ENCODE measurements at places on chromosomes 1 and 21.

DNA sequence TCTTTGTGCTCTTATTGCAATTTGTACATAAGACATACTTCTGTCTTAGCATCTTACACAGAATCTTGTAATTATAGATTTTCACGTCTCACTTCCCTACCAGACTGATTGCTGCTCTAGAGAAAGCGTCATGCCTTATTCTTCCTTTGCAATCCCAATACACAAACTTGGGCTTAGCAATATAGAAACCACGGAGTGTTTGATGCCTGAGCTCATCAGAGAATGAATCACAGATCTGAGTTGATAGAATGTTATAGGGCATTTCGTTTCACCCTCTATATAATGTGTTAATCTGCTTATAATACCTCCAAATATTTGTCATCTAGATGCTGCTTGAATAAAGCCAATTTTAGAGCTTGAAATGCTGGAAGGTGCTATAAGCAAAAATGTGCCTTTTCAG is 6.6 kb downstream of the FMO1 start:
- H3K36me3 ChIP-seq = no peaks in the 10 kb centered on the region
- DNase-seq = no peak
- H3K27ac ChIP-seq = no peak overlapping the region
- H3K27me3 ChIP-seq = peaks cover 29% of the 10 kb centered on the region
- H3K4me3 ChIP-seq = no peak overlapping the region

DNA sequence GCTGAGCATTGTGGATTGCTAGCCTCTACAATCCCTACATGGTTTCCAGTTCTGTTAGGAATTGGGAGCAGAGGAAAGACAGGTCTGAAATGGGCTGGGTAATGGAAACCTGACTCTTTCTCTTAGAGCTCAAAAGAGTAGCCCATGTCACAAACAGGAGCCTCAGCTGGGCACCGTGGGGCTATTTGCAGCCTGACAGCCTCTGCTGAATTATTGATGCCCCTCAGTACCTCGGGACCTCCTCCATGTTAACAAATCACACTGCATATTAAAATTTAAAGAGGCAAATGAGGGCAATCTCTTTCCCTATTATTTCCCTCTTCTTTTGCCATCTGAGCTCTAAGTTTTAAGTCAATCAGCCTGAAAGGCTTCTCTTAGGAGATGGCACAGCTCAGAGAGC is 157.1 kb downstream of the TSEN15 start:
- H3K4me1 ChIP-seq = no peaks in the 10 kb centered on the region
- no peak for DNase-seq
- H3K36me3 ChIP-seq = no peaks in the 10 kb centered on the region
- no peak overlapping the region for H3K27ac ChIP-seq
- peaks cover 10% of the 10 kb centered on the region for H3K27me3 ChIP-seq

GRCh38 chr1:240294566-240294965 is 202.9 kb downstream of the FMN2 start:
- no peaks in the 10 kb centered on the region for H3K27me3 ChIP-seq
- no peak overlapping the region for H3K27ac ChIP-seq
- H3K36me3 ChIP-seq = no peaks in the 10 kb centered on the region
- no peak for DNase-seq
- no peak overlapping the region for H3K4me3 ChIP-seq

GRCh38 chr1:85689775-85690404 is 18.3 kb downstream of the ZNHIT6 start:
- H3K36me3 ChIP-seq = peaks cover 15% of the 10 kb centered on the region
- H3K4me3 ChIP-seq = no peak overlapping the region
- DNase-seq = no peak

DNA sequence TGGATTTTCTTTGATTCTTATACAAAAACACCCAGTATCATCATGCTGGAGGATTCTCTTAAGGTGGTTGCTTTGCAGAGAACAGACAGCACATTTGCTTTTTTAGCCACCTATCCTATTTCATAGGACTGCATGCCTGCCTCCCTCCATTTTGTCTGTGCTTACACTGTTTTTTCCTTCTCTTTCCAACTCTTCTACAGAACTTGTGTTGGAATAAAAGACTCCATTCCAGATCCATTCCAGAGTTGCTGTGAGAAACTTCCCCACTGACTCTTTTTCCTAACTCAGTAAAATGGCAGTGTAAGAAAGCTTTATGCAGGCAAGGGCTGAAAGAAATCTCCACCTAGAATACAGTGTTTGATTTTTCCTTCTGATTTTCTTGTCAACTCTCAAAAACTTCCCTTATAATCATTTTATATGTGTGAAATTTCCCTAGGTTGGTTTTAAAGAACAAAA is 5.2 kb upstream of the ARID1A start:
- H3K36me3 ChIP-seq = no peaks in the 10 kb centered on the region
- H3K4me1 ChIP-seq = peaks cover 32% of the 10 kb centered on the region
- no peaks in the 10 kb centered on the region for H3K27me3 ChIP-seq

DNA sequence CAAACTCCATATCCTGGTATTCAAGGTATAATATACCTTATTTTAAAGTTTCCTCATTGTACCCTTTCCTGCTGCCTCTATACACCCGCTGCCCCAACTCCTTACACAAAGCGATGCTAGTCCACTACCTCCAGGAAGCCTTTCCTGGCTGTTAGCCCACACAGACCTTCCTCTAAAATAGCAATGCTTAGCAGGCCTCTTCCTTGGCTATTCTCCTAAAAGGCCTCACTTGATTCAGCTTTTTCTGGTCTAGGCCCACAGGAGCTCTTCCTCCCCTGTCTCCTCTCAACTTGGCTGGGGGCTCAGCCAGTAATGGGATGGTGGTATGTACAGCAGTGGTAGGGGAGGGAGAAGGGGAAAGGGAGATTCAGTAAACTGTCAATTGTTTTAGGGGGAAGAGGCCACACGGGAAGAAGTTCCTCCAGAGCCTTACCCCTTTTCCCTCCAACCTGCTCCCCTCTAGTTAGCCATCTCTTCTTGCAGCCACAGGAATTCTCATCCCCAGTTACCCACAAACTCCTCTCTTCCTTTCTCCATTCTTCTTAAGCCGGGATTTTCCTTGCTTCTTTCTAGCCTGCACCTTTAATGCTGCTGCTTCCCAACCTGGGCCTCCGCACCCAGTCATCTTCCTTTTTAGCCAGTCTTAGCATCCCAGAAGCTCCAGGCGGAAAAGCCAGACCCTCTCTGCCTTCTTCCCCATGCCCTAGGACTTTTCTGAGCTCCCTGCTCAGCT is 2.6 kb downstream of the LRRC41 start:
- H3K27ac ChIP-seq = peak overlapping the region; percentile 98
- H3K4me1 ChIP-seq = peaks cover 28% of the 10 kb centered on the region
- no peaks in the 10 kb centered on the region for H3K27me3 ChIP-seq
- peak overlapping the region; percentile 100 for H3K4me3 ChIP-seq
- DNase-seq = no peak

DNA sequence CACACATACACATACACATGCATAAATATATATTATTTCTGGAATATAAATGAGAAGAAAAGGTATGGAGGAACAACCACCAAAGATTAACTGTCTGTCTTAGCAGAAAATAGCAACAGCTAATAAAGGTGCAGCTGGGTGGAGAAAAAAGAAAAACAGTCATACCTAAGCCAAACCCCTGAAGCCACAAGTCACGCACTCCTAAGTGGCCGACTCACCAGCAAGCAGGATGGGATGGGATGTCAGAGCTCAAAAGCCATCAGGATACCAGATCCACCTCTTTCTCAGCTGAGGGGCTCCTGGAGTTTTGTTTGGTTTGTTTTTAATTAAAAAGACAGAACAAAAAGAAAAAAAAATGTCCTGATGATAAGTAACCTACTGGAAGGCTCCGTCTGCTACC is 64.7 kb upstream of the HIVEP3 start:
- H3K4me1 ChIP-seq = peaks cover 35% of the 10 kb centered on the region
- no peaks in the 10 kb centered on the region for H3K27me3 ChIP-seq
- H3K36me3 ChIP-seq = peaks cover 4% of the 10 kb centered on the region
- DNase-seq = no peak
- H3K27ac ChIP-seq = no peak overlapping the region

- H3K27me3 ChIP-seq = peaks cover 3% of the 10 kb centered on the region
- H3K4me1 ChIP-seq = no peaks in the 10 kb centered on the region
- H3K27ac ChIP-seq = no peak overlapping the region
- H3K4me3 ChIP-seq = no peak overlapping the region
- no peaks in the 10 kb centered on the region for H3K36me3 ChIP-seq
Measured at GRCh38 chr21:39660191-39660980, 47.6 kb downstream of the B3GALT5 start.

DNA sequence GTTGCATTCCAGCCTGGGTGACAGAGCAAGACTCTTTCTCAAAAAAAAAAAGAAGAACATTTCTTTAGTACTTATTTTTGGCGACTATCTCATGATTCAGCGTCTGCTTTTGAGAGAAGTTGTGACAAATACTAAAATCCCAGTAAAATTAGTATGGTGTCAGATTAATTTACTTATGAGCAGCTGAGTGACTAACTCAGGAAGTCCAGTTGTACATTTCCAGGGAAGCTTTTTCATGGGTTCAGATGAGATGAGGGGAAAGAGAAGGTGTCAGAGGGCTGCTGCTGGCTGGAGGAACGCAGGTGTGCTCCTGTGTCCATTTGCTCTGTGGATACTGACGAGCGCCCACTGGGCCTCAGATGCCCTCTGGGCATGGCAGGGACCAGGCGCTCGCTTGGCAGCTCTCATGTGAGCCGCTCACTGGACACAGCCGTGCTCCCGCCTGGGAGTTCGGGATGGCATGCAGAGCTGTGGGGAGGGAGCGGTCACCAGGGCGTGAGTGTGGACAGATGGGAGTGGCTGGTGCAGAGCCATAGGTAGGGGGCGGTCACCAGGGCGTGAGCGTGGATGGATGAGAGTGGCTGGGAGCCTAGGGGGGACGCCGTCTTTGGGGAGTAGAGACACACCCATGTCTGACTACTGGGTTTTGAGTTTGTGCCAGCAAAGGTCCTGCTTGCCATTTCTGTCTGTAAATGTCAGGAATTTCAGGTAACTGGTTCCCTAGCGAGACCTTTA is 55.0 kb downstream of the ADARB1 start:
- H3K36me3 ChIP-seq = no peaks in the 10 kb centered on the region
- peaks cover 20% of the 10 kb centered on the region for H3K4me1 ChIP-seq
- no peaks in the 10 kb centered on the region for H3K27me3 ChIP-seq
- no peak overlapping the region for H3K27ac ChIP-seq
- no peak for DNase-seq

DNA sequence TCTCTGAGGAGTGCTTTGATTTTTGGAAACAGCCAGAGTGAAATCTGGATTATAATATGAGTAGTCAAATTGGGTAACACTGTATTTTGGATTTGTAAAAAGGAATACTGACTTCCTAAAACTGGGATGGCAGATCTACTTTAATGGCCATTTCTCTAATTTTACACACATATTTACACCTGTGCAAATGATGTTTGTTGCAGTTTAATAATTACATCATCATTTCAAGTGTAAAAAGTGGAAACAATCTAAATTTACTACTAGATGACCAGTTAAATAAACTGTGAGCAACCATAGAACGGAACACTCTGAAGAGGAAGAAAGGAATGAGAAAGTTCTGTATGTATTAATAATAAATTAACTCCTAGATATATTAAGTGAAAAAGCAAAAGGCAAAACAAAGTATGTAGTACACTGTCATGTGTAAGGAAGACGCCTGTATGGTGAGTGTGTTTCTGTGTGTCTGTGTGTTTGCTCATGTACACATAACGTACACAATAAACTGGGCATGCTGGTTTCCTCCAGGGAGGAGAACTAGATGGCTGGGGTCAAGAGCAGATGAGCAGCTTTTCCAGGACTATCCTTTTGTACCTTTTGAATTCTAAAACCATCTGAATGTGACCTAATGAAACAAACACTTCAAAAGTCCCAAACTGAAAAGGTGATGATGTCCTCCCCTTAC is 2.9 kb upstream of the RHEX start:
- no peak for DNase-seq
- H3K27me3 ChIP-seq = peaks cover 24% of the 10 kb centered on the region
- H3K4me1 ChIP-seq = peaks cover 25% of the 10 kb centered on the region
- H3K27ac ChIP-seq = no peak overlapping the region

DNA sequence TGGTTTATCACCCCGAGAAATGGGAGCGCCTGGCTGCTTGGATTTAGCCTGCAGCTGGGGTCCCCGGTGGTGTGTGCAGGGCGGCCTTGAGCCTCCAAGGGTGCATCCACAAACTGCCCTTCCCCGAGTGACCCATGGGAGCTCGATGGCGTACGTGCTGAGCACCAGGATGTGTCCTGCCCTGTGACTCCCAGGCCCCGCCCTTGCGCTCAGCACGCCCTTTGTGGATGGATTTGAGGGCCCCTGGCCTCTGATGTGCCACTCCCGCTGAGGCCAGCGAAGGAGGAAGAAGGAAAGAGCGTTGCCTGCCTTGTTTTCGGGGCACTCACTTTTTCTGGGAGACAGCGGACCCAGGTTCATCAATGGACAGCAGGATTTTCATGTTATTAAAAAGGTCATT is 1.7 kb upstream of the TFF3 start:
- peak; percentile 31 for DNase-seq
- H3K36me3 ChIP-seq = no peaks in the 10 kb centered on the region
- no peak overlapping the region for H3K4me3 ChIP-seq
- H3K27me3 ChIP-seq = no peaks in the 10 kb centered on the region
- no peak overlapping the region for H3K27ac ChIP-seq

- DNase-seq = no peak
- peaks cover 8% of the 10 kb centered on the region for H3K27me3 ChIP-seq
- H3K4me1 ChIP-seq = no peaks in the 10 kb centered on the region
- no peak overlapping the region for H3K4me3 ChIP-seq
Measured at GRCh38 chr1:64685217-64685616, 59.7 kb upstream of the RAVER2 start.

GRCh38 chr1:73800376-73800775 is 397.6 kb downstream of the LRRIQ3 start:
- DNase-seq = no peak
- no peaks in the 10 kb centered on the region for H3K36me3 ChIP-seq
- no peaks in the 10 kb centered on the region for H3K27me3 ChIP-seq
- H3K27ac ChIP-seq = no peak overlapping the region

DNA sequence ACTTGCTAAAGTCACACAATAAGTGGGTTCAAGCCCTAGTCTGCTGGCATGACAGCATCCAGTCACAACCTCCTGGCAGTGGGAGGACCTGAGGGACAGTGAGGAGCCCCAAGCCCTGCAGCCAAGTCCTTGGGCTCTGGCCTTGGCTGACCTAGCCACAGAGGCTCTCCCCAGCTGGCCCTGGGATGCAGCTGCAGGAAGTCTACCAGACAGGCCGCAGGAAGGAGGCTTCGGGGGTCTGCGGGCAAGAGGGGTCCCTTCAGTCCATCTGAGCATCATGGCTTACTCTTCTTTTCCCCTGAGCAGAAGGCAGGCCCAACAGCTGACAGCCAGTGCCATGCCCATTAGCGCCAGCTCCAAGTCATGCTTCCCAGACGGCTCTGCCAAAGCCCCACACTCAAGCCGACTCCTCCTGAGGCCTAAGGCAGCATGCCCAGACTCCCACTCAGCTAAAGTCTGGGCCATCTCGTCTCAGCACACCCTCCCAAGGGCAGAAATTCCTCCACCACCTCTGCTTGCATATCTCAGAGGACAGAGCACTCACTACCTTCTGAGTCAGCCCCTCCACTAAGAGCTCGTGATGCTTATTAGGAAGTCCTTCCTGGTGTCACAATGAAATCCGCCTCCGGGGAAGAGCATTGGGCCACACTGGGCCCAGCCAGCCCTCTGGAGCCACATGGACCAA is 20.1 kb downstream of the SLC1A7 start:
- no peak overlapping the region for H3K27ac ChIP-seq
- H3K4me3 ChIP-seq = no peak overlapping the region
- no peak for DNase-seq
- no peaks in the 10 kb centered on the region for H3K36me3 ChIP-seq

GRCh38 chr21:46146856-46147255 is 8.5 kb downstream of the FTCD start:
- DNase-seq = no peak
- H3K4me3 ChIP-seq = no peak overlapping the region
- no peak overlapping the region for H3K27ac ChIP-seq
- peaks cover 11% of the 10 kb centered on the region for H3K4me1 ChIP-seq
- H3K27me3 ChIP-seq = no peaks in the 10 kb centered on the region
